ENCODE measurements at places on chromosomes 7 and 10.

- no peak for DNase-seq
Measured at GRCh38 chr7:77765906-77766800, 32.1 kb downstream of the TMEM60 start.

DNA sequence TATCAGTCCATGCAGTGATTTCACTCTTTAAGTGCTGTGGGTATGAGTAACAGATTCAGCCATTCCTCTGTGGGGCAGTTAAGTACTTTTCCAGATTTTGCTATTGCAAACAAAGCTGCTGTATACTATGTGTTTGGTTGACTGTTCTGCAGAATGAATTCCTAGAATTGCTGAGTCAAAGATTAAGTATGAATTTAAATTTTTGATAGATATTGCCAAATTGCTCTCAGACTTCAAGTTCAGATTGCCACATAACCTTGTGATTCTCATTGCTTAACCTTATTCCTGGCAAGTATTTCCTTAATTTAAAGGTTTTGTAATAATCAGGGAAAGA, 21.6 kb upstream of the SAR1A start:
- no peak for DNase-seq

DNA sequence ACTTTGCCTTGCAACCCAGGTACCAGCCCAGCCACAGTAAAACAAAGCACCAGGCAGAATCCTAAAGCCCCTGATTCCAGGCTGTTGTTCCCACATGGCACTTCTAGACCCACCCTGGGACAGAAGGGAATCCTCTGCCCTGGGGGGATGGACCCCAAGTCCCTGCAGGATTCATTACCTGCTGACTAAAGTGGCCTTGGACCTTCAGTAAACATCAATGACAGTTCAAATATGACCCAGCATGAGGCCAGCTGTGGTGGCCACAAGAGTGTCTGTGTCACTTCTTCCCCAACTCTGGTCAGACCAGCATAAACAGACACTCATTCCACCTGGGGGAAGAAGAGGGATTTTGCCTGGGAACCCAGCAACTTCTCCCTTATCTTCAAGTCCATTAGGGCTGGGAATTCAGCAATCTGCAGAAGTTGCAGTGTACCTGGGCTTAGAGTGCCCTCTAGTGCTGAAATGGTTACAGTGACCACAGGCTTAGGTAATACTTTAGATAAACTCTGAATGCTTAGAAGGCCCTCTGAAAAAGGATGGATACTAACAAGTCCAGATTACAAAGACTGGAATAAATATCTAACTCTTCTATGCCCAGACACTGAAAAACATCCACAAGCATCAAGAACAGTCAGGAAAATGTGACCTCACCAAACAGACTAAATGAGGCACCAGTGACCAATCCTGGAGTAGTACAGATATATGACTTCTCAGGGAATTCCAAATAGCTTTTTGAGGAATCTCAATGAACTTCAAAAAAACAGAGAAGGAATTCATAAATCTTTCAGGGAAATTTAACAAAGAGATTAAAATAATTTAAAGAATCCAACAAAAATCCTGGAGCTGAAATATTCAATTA, 108.5 kb upstream of the TMEM168 start:
- no peak for DNase-seq

DNA sequence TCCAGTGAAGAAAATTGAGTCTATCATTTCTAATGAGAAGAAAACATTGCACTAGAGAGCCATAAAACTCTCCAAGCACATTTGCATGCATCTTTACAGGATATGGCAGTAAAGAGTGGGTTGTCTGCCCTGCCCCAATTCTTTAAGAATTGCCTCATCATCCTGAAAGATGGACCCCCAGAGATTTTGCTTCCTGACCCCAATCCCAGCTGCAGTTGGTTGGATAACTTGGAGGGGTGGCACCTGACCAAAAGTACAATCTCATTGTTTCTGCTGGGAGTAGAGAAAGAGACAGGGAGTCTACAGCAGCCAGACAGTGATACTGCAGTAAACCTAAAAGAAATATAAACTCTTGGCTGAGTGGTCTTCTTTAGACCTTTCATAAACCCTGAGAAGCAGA, 49.1 kb upstream of the ADCY1 start:
- no peak for DNase-seq

DNA sequence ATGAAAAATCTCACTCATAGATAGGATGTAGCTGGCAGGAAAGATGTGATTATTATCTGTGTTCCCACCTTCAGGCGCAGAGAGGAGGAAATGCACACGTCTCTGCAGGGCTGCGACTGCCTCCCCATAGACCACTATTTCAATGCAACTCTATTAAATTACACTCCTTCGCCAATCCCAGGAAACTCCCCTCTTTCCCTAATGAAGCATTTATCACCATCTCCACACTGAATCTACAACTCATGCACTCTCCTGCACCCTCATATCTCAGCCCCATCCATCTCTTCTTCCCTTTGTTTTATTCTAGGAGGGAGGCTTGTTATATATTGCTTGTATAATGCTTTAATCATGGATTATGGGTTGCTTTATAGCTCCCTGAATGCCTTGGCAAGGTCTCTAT, 101.8 kb upstream of the RELN start:
- no peak for DNase-seq

GRCh38 chr7:14828053-14828452, 74.5 kb downstream of the DGKB start:
- no peak for DNase-seq

DNA sequence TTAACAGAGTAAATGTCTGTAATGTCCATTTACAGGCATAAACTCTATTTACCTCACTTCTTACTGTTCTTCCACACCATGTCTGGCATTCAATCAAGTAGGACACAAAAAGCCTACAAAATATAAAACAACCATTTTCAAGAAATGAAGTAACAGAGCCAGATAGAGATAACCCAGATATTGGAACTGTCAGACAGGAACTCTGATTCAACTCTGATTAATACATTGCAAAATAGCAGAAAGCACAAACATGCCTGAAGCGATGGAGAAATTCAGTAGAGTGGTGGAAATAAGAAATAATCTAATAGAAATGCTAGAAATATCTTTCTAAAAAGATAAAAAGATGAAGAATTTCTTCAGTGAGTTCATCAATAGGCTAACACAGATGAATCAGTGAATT, 964.4 kb downstream of the PCDH15 start:
- no peak for DNase-seq

- DNase-seq = no peak
Measured at GRCh38 chr10:14761372-14761771, 13.3 kb downstream of the FAM107B start.

DNA sequence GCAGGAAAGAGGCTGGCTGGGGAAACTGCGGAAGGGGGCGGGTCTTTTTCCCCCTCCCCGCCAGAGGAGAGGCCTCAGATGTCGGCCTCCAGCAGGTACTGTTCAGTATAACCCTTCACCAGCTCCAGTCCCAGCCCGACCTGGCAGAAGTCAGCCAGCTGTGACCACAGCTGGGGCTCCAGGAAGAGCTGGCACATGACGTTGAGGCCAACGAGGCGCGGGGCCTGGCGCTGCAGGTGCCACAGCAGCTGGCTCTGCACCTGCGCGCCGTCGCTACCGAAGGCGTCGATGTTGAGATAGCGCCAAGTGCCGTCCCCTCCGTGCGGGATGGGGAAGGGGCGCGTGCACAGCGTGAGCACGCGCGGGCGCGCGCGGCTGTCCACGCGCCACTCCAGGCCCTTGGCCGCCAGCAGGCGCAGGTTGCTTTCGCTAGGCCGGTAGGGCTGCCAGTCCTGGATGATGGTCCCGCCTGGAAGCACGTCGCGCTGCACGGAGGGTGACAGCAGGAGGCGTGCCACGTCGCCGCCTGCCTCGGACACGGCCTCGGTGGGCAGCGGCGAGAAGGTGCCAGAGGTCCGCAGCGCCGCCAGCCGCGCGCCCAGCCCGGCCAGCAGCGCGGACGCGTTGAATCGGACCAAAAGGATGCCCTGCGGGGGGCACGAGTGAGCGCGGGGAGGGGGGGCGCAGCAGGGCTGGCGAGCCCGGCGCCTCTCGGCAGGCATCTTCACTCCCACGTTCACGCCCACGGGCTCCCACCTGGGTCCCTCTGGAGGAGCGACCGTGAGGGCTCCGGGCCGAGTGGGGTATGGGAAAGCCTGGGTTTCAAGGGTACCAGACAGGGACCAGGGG, 6.9 kb upstream of the VGF start:
- no peak for DNase-seq

DNA sequence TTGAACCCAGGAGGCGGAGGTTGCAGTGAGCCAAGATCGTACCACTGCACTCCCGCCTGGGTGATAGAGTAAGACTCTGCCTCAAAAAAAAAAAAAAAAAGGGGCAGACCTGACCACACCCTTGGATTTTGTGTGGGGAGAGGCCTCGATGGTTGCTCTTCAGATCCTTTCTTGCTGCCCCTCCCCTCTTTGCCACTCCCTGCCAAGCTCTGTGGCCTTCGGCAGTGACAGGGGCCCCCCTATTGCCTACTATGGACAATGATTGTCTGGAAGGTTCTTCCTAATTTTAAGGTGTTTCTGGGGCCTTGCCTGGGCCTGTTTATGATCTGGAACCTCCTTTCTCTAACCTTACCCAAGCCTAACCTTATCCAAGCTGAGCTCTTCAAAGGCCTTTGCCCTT, 795 bp downstream of the PRF1 start:
- no peak for DNase-seq

DNA sequence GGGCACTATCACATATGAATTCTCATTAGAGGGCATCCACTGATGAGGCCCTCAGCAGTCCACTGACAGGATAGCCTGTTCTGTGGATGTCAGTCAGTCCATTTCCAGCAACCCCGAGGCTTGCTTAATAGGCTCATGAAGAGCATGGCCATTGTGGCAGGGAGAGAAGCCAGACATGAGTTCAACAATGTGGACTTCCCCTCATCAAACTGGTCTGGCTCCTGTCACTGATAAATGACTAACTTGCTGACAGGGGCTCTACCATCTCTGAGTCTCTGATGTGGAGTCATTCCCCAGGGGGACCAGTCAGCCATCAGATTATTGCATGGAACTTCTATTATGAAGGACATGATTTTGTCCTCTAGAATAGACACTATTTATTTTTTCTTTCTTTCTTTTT, 19.8 kb upstream of the TRIL start:
- DNase-seq = no peak

DNA sequence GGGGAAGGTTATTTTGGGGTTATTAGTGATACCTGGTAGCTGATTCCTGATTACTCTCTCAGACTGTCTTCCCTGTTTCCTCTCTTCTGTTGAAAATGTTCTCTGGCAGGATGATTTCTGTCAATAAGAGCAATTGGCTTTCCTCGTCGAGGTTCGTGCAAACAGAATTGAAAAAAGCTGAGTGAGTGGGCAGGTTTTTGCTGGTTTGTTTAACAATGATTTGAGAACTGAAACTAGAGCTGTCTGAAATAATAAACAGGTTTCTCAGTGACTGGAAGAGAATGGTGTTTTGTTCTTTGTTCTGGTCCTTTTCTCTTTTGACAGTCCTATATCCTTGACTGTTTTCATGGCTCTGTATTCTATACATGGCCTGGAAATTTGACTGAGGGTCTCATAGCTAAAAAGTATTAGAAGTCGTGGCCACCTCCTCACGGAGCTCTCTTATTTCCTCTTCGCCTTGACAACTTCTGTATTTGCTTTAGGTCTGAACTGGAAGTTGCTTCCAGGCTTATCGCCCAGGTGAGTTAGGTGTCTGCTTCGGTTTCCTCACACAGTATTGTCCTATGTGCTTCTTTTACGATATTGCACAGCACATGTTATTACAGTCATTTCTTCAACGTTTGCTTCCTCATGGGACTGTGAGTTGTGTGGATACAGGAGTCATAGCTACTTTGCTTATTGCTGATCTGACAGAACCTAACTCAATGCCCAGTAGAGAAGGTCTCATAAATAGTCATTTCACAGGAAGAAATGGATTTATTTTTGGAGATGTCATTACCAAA, 403.6 kb downstream of the NRG3 start:
- no peak for DNase-seq

- DNase-seq = no peak
Measured at GRCh38 chr7:140688341-140688740, 8.2 kb upstream of the NDUFB2 start.

GRCh38 chr7:98348726-98349474, 52.0 kb downstream of the BAIAP2L1 start:
- no peak for DNase-seq

GRCh38 chr10:68600041-68600778, 40.1 kb downstream of the TET1 start:
- no peak for DNase-seq

- DNase-seq = no peak
Measured at GRCh38 chr10:5999440-6000165, 22.3 kb upstream of the IL15RA start.

GRCh38 chr10:87861566-87861952, 1.8 kb downstream of the KLLN start:
- DNase-seq = no peak

- no peak for DNase-seq
Measured at GRCh38 chr10:70053218-70053840, 683 bp downstream of the MACROH2A2 start.

- no peak for DNase-seq
Measured at GRCh38 chr7:156652886-156653568, 12.5 kb downstream of the RNF32 start.

DNA sequence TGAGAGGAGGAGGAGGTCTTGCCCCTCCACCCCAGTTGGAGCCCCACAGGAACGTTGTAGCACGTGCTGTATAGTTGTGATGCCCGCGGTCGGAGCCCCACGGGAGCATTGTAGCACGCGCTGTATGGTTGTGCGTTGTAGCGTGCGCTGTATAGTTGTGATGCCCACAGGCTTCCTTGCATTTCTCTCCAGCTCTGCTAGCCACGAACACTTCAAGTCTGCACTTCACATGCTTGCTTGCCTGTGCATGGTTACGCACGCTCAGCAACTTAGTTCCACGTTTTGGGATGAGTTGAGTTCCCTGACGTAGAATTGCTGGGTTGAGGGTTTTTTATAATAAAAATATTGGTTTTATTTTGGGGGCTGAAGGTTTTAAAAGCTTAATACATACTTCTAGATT, 41.6 kb downstream of the DNAJB6 start:
- no peak for DNase-seq

GRCh38 chr10:34386921-34387320, 428.2 kb downstream of the PARD3 start:
- no peak for DNase-seq

DNA sequence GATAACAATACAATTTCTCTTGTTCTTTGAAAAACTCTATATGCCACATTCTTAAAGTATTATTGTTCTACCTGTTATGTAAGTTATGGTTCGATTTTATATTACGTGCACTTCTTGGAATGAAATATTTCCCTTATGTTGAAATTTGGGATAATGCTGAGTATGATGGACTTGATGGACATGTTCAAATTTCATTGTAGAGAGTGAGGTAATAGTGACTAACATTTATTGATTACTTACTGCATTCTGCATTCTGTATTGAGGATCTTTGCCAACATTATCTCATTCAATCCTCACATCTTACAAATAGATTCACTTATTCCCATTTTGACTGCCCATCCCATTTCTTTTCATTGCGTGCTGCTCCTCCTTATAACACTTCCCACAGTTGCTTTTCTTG, 119.7 kb upstream of the GLCCI1 start:
- no peak for DNase-seq
